ENCODE measurements at places on chromosomes 16 and 17.

DNA sequence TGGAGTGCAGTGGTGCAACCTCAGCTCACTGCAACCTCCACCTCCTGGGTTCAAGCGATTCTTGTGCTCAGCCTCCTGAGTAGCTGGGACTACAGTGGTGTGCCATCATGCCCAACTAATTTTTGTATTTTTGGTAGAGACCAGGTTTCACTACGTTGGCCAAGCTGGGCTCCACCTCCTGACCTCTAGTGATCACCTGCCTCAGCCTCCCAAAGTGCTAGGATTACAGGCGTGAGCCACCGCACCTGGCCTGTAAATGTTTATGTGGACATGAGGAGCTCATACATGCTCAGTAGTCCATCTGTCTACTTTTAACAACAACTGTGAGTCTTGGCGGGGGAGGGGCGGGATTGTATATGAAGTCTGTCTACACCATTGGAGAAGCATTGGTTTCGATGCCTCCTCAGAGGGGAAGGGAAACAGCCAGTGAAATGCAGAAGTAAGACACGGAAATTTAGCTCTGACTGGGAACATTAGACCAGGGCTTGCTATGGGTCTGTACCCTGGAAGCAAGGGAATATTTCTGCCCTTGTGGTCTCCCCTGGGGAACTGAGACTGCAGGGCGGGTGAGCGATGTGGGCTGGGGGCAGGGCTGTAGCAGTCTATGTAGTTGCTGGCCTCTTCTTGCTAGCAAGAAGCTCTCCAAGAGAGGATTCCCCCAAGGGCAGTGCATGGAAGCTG, 9.3 kb downstream of the NUBP1 start:
- DNase-seq, result no peak

GRCh38 chr16:183005-183404, 2.7 kb downstream of the HBQ1 start:
- DNase-seq, result no peak

GRCh38 chr16:10878644-10879501, 1.9 kb downstream of the CIITA start:
- no peak for DNase-seq

GRCh38 chr16:13568803-13569202, 351.2 kb upstream of the ERCC4 start:
- no peak for DNase-seq

- DNase-seq, result no peak
Observed at GRCh38 chr17:38455288-38455915, 27.1 kb downstream of the ARHGAP23 start.

Measured in HCT116 (cell line).